ENCODE measurements at places on chromosomes 13 and 19.

DNA sequence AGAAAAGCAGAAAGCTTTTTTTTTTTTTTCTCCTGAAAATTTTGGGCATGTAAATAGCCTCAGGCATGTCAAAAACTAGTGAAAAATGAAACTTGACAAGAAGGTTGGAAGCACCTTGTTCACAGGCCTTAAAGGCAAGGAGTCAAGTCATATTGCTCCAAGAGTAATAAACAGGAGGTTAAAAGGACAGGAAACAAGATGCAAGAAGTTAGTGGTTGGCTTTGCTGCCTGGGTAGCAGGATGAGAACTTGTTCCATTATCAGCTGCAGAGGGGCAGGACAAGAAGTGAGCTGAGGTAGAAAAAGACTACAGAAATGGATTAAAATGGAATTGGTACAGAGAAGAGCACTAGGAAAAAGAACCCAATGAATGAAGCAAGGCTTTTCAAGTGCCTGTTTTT lies 242.6 kb downstream of the DCT start:
- no peak for DNase-seq

DNA sequence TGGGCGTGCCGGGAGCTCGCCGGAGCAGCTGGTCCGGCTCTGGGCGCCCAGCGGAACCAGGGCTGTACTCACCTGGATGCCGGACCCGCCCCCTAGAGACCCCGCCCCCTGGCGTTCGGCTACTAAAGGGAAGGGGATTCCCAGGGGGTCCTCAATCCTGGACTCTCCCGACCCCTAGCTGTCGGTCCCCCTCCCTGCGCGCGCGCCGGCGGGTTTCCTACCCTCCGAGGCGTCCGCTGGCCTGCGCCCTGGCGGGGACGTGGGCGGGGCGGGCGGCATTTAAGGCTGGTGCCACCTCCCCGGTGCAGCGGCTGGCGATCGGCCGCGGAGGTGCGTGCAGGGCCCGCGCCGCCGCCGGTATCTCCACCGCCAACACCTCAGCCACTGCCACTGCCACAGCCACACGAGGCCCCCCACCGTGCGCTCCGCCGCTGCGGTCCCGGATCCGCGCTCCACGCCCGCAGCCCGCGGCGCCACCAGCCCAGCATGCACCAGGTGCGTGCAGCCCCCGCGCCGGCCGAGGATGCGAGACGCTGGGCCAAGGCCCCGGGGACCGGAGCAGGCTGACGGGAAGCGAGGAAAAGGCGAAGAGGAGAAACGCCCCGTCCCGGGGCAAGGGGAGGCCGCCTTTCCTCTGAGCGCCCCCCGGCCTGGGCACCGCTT lies at the start of gene ATP12A:
TSS of gene ATP12A (plus strand) at position 151 of the 663 bp plus-strand sequence. CDS start at position 487, 336 bp downstream.
- DNase-seq: peak; percentile 55

DNA sequence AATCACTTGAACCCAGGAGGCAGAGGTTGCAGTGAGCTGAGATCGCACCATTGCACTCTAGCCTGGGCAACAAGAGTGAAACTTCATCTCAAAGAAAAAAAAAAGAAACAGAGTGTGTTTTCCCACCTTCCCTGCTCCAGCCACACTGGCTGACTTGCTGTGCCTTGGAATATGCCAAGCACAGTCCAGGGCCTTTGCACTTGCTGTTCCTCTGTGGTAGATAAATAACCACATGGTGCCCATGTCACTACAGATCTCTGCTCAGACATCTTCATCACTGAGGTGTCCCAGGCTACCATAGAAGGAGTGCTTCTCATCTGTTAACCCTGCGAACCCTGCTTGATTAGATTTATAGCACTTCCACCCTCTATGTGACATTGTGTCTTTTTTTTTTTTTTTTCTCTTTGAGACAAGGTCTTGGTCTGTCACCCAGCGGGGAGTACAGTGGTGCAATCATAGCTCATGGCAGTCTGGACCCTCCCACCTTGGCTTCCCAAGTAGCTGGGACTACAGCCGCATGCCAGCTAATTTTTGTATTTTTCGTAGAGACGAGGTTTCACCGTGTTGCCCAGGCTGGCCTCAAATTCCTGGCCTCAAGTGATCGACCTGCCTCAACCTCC lies 10.4 kb downstream of the SMARCA4 start:
- DNase-seq: no peak

GRCh38 chr13:32409561-32410421 lies 18.1 kb downstream of the N4BP2L1 start:
- DNase-seq: no peak

DNA sequence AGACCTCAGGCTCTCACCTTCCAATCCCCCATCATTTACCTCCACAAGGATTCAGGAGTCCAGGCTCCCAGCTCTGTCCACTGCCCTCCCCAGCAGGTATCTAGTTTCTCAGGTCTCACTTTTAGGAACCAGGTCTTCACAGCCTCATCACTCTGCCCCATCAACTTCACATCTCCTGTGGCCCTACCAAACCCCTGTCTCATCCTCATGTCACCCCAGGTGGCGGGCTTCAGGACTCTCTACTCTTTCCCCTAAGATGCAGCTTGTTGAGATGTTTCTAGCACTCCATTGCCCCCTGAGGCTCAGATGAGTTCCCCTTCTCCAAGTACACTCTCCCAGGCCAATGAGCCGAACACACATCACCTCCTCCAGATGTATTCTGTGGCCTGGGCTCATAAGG lies 1.5 kb downstream of the PPFIA3 start:
- no peak for DNase-seq

DNA sequence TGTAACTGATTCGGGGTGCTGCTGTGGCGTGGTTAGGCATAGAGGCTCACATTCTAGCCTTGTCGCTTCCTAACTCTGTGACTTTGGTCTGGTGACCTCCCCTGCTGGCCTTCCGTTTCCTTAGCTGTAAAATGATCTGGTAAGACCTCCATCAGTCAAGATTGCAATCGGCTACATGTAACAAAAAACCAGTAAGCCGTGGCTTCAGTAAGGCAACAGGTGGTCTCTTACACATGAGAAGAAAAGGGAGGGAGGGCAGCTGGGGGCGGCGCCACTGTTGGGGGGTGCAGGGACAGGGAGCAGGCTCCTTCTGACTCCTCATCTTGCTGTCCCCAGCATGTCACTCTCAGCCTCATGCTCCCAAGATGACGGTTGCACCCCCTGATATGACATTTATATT lies 148.0 kb downstream of the SIPA1L3 start:
- no peak for DNase-seq

GRCh38 chr13:113562085-113562749 lies 22.3 kb upstream of the TFDP1 start:
- peak; percentile 86 for DNase-seq

GRCh38 chr13:103862525-103862924 lies 796.3 kb upstream of the SLC10A2 start:
- no peak for DNase-seq

GRCh38 chr19:1412995-1413800 lies 5.8 kb downstream of the DAZAP1 start:
- no peak for DNase-seq

DNA sequence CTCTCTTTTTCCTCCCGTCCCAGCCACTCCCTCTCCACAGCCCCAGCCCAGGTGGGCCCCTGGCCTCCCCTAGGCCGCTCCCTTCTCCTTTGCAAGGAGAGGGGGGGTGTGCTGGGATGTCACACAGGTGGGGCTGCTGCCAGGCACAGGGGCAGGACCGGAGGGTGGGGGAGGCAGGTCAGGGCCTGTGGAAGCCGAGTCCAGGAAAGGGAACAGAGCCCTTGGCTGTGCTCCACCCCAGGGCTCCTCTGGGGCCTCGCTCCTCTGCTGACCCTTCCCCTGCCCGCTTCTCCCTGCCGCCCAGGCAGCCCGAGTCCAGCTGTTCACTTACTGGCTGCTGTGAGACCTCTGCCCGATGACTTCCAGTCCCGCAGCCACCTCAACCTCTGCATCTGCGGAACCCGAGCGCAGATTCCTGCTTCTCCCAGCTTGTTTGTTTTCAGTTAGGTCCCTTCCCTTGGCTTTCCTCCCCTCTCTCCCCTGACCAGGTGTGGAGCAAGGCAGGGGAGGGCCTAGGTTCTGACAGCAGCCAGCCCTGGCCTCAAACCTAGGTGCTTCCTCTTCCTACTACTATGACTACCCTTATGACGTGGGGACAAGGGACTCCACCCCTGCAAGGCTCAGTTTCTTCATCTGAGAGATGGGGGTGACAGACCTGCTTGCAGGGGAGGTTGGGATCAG lies 850 bp upstream of the KLK11 start:
- no peak for DNase-seq

Measured in left forelimb (tissue), 1 donor.